ENCODE measurements at places on chromosomes 13 and 19.

GRCh38 chr19:871446-872265, 12.2 kb downstream of the CFD start:
- no peak for DNase-seq

- no peak for DNase-seq
These were observed 16.0 kb downstream of the FXYD5 start for GRCh38 chr19:35170359-35171061.

GRCh38 chr19:30224689-30225606, 147.2 kb upstream of the ZNF536 start:
- DNase-seq = no peak

DNA sequence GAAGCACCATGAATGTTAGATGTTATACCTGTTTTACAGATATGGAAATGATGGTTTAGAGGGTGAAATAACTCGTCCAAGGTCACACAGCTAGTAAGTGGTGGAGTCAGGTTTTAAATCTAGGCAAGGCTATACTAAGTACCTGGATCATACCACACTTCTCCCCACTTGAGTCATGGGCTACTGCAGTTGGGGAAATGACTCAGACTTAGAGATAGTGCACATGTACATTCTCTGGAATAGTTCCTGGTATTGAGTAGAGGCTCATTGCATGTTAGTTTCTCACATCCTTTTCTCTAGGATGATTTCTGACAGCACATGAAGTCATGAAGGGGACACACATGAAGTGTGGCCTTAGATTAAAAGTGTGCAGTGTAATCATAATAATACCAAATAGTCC, 76.2 kb upstream of the TNFSF11 start:
- no peak for DNase-seq

DNA sequence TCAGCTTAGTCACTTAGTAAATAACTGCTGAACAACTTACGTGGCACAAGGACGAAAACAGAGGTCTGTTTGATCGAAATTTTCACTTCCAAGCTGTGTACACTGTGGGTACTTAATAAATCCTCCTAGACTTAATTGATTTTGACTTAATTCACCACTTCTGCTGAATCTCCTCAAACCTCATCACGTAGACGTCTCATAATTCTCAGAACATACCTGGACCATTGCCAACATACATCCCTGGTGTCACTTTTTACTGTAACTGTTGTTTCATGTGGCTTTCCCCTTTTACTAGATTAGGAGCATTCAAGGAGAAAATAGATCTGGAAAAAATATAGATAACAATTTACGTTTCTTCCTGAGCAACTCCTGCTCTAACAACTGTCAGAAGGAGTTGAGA, 105.0 kb downstream of the MBNL2 start:
- DNase-seq = no peak

DNA sequence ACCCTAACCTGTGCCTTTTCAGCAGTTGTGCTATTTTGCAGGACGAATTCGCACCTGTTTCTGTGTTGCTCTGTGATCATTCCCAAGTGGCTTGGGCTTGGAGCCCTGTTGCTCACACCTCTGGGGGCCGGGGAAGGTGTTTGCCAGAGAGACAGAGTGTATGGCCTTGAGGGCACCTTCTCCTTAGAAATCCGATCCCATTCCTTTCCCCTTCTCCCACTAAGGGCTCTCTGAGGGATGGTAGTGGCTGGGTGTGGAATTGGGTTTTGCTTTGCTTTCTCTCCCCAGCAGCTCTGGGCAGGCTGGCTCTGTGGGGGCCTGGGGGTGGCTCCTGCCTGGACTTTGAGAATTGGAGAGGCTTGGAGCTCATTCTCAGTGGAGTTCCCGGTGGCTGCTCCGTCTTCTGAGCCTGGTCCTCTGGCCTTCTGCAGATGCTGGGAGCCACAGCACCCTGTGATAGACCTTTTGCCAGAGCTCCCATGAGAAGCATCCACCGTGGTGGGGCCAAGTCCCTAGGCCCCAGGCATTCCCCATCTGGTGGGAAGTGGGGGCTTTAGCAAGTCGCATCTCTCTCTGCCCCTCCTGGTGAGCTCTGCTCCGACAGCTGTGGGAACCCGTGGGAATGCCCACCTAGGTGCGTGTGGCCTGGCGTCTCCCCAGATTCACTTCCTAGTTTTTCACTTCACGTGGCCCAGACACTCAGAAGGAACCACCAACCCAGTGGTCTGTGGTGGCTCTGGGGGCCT, 26.1 kb downstream of the ATP11A start:
- no peak for DNase-seq
